8988T (cell line): ENCODE measurements at places on chromosomes 2 and 18.
A peak's percentile ranks its signal among the peaks of the same experiment; 100 is the strongest.

GRCh38 chr2:73297586-73297985 lies 4.2 kb upstream of the EGR4 start:
- no peak for DNase-seq

GRCh38 chr2:176774766-176775451 lies 437.7 kb upstream of the HNRNPA3 start:
- no peak for DNase-seq

GRCh38 chr2:151902829-151903228 lies 74.6 kb upstream of the ARL5A start:
- DNase-seq: no peak

GRCh38 chr2:99489063-99489760 lies 605 bp downstream of the REV1 start:
- peak; percentile 57 for DNase-seq

DNA sequence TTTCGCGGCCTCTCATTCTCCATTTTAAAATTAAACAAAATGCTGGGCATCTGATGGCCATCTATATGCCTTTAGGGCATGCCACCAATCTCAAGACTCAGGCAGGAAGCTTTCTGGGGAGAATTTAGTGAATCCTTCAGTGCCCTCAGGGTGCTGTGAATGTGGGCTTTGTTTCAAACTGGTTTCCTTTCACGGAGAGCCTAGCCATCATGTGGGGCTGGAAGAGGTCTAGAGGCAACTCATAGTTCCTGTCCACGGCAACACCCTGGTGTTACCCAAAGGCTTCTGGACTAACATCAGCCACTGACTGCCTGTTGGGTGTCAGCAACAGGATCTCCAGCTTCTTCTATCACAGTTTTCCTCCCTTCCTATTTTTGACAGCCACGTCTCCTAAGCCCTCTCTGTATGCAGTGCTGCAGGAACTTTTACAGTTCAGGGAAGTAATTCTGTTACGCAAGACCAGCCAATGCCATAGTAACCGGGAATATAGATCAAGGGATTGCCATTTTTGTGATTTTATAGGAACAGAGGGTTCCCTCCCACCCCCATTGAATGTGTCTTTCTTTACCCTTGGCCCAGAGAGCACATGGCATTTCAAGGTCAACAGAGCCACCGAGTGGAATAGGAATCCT lies 7.9 kb upstream of the WDR33 start:
- DNase-seq: no peak

GRCh38 chr2:64700133-64700809 lies 46.6 kb upstream of the SERTAD2 start:
- no peak for DNase-seq

DNA sequence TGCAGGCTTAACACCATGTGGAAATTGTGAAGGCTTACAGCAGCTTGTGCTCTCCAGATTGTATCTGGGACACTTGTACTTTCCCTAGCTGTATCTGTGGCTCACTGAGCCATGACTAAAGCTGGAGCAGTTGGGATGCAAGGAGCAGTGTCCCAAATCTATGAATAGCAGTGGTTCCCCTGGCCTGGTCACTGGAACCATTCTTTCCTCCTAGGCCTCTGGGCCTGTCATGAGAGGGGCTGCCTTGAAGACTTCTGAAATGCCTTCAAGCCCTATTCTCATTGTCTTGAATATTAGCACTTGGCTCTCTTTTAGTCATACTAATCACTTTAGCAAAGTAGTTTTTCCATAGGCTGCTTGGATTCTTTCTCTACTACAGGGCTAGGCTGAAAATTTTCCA lies 186.8 kb upstream of the LRATD1 start:
- no peak for DNase-seq

DNA sequence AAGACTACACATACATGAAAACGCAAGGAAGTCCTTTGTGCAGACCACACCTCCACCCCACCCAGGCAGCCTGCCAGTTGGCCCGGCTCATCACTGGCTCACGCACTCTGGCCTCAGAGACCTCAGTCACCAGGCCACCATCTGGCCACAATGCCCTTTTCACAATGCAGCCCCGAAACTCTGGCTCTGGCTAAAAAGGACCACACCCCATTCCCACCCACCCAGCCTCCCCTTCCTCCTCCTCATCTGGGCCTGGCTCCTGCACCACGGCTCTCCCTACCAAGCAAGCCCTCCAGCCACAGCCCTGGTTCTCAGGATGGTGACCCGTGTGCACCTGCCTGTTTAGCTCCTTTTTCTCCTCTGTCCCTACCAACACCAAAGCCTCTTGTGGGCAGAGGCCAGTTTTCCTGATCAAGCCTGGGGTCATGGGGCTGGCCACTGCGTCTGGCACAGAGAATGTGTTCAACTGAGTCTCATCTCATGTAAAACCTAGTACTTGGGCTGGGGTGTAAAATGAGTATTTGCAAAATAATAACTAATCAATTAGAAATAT lies 7.4 kb downstream of the HDAC4 start:
- no peak for DNase-seq

DNA sequence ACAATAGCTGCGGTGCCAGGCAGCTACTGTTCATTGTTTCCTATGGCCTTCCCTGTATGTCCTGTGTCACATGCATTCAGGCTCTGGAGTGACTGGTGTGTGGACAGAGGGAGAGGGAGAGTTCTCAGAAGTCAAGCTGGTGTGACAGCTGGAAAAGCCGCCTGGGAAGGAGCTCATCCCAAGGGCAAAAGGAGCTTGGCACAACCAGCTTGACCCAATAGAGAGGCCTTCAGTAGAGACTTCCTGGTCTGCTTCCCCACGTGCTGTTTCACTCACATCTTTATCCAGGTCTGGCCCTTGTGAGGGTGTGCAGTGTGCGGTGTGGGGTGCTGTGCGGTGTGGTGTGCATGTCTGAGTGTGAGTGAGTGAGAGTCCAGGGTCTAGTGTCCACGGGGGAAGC lies 11.1 kb upstream of the NT5DC4 start:
- no peak for DNase-seq

DNA sequence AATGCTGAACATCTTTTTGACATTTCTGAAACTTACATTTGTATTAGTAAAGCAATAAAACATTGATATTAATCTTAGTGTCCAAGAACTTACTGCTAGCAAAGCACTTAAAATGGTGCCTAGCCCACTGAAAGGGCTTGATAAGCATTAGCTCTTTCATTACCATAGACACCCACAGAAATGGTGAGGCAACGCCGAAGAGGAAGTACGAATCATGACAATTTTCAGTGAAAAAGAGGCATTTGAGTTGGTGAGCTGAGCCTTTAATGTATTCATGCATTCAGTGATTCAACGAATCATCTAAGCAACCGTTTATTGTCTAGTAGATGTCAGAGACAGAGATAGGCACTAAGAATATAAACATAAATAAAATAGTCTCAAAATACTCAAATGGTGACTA lies 101.1 kb downstream of the PIGN start:
- no peak for DNase-seq

GRCh38 chr18:34704823-34705222 lies 5.3 kb upstream of the DTNA start:
- DNase-seq: no peak

GRCh38 chr2:227147023-227147422 lies 17.0 kb downstream of the COL4A4 start:
- no peak for DNase-seq

DNA sequence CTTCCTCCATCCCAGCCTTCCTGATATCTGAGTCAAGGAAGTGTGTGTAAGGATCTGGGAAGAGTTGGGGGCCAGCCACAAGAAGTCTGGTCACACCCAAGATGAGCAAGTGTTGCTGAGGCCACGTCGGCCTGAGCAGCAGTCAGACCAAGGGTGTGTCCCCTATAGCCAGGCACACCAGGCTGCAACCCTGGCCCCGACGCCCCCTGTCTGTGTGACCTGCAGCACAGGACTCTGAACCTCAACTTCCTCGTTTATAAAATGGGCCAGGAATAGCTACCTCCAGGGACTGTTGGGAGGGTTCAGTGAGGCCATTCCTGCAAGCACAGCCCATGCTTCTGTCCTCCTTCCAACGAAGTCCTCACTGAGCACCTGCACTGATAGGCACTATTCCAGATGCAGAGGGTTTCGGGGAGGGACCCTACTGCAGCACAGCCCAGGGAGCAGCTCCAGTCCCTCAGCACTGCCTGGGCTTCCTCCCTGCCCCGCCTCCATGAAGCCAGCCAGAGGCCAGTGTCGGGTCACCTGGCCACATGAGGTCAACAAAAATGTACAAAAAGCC lies 13.3 kb downstream of the LIMS2 start:
- no peak for DNase-seq

DNA sequence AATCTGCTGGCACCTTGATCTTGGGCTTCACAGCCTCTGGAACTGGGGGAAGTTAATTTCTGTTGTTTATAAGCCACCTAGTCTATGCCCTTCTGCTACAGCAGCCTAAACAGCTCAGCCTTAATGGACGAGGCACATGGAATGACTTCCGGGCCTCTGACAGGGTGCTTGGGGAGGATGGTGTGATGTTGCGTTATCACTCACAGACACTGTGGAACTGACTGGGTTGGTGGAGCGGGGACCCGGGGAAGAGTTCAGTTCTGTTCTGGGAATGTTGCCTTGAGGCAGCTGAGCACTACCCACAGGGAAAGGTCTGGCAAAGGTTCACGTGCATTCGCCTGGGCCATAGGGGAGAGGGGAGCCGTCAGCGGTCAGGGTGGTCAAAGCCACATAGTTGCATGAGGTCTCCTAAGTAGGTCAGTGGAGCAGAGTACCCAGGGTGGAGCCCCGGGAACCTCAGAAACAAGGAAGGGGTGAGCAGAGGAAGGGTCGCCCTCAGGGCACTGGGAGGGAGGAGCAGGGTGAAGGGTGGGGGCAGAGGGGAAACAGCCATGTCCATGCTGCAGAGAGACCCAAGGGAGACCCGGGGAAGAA lies 36.2 kb downstream of the LRRFIP1 start:
- DNase-seq: no peak

- no peak for DNase-seq
These were observed 206.5 kb downstream of the SETBP1 start for GRCh38 chr18:44887227-44887631.

- DNase-seq: no peak
These were observed 385.4 kb upstream of the CDH7 start for GRCh38 chr18:65365245-65365980.

GRCh38 chr2:43171789-43172188 lies 54.6 kb downstream of the ZFP36L2 start:
- no peak for DNase-seq

- no peak for DNase-seq
These were observed 1600.0 kb upstream of the ACVR2A start for GRCh38 chr2:146244830-146245229.

DNA sequence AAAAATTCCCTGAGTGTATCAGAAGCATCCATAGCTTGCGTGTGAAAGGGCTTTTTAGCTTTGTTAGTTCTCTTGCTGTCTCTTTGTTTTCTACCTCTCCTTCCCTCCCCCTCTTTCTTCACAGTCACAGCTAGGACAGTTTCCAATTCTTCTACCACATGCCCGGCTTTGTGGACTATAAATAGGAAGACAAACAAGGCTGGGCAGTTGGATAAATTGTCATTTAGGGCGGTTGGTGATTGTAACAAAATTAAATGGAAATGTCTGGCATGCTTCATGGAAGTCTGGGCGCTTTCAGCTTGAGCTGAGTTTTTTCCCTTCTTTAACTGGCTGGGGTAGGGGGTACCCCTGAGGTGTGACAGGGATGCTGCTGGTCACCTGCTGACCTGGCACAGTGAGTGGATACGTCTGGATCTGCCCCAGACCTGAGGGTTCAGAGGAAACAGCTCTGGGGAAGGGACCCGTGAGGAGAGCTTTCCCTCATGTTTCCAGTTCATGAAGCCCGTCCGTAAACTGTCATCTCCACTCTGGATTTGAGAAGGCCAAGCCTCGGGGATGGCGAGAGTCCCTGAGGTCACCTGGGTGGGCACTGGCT lies 29.0 kb upstream of the GIGYF2 start:
- DNase-seq: no peak

GRCh38 chr18:12274793-12275192 lies 20.6 kb downstream of the CIDEA start:
- no peak for DNase-seq

DNA sequence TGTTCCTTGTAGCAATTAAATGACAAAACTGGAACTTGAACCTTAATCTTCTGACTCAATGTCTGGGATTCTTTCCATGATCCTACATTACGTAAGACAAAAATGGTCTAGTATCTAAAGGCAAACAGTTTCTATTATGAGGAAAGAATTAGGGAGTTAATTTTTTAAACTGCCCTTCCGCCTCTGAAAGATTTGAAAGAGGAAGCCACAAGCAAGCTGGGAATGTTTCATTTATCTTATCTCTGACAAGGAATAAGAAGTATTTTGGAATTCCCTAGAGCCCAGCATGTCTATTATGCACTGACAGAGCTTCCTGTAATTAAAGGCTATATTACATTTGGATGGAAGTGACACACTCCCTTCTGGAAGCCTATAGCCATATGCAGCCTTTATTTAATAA lies 558.8 kb upstream of the CDH2 start:
- no peak for DNase-seq

- no peak for DNase-seq
These were observed 19.9 kb upstream of the ZAP70 start for GRCh38 chr2:97693476-97693875.

GRCh38 chr2:142280831-142281230 lies 150.0 kb upstream of the LRP1B start:
- DNase-seq: no peak

DNA sequence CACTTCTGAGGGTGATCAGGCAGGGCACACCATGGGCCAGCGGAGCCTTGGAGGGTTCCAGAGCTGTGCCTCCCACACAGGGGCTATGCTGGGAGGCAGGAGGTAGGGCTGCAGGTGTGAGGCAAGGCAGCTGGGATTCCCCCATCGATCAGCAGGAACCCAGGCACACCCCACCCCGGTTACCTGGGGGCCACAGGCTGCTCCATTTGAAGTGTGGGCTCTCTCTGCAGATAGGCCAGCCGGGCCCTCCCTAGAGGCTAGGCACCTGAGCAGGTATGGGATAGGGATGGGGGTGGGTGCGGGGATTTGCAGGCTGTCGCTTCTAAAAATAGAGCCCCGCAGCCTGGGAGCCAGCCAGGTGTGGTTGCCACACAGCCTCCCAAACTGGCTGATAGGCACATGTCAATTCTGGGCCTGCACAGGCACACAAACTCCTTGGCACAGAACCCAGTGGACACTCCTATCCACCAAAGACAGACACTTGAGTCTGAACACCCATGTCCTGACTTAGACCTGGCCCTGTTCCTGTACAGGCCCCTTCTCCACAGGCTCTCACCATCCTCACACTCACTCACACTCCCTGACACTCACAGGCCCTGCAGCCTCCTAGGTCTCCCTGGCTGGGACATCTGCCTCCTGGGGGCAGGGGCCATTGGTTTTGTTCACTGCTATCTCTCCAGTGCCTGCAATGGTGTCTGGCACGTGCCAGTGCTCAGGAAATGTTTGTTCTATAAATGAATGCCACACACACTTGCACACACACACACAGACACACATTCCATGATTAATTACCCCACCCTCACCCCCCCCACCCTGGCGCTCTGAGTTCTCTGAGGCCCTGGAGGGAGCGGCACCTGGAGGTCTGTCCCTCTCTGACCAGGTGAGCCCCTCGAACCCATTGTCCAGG lies 73.4 kb downstream of the ZFP36L2 start:
- no peak for DNase-seq

GRCh38 chr2:3223080-3223923 lies 154.3 kb downstream of the EIPR1 start:
- DNase-seq: no peak
